DMS153 (cell line): ENCODE measurements at places on chromosomes 7 and 10.

DNA sequence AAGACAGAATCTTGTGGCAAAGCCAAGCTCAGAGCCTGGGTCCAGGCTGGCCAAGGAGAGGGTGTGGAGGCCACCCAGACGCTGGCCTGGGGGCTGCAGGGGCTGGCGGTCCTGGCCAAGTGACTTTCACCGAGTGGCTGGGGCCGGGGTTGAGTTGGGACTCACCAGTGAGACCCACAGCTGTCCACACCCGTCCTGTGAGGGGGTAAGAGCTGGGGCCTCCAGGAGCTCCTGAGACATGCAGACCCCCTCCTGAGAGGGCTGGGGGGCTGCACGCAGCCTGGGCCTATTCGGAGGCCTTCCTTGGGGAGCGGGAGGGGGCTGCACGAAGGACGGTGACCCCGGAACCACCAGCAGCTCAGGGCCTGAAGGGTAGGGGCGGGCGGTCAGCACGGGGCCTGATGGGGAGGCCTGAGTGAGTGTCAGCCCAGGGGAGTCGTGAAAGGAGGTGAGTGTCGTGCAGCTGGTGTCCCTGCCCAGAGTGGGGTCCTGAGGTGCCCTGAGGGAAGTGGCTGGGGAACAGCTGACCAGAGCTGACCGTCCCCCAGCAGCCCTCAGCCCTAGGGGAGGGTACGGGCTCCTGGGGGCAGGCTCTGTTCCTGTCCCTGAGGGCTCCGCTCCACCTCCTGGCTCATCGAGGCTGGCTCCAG is 100.9 kb downstream of the FOXL3 start:
- no peak for DNase-seq

- no peak for DNase-seq
Measured at GRCh38 chr7:156173346-156173745, 361.1 kb upstream of the SHH start.

- no peak for DNase-seq
Measured at GRCh38 chr10:70565556-70566514, 36.7 kb downstream of the PRF1 start.

- no peak for DNase-seq
Measured at GRCh38 chr7:73995330-73995729, 32.6 kb upstream of the ELN start.

- DNase-seq: no peak
Measured at GRCh38 chr7:92478095-92478494, 349 bp upstream of the ERVW-1 start.

- DNase-seq: no peak
Measured at GRCh38 chr7:36083626-36084380, 69.3 kb upstream of the EEPD1 start.

DNA sequence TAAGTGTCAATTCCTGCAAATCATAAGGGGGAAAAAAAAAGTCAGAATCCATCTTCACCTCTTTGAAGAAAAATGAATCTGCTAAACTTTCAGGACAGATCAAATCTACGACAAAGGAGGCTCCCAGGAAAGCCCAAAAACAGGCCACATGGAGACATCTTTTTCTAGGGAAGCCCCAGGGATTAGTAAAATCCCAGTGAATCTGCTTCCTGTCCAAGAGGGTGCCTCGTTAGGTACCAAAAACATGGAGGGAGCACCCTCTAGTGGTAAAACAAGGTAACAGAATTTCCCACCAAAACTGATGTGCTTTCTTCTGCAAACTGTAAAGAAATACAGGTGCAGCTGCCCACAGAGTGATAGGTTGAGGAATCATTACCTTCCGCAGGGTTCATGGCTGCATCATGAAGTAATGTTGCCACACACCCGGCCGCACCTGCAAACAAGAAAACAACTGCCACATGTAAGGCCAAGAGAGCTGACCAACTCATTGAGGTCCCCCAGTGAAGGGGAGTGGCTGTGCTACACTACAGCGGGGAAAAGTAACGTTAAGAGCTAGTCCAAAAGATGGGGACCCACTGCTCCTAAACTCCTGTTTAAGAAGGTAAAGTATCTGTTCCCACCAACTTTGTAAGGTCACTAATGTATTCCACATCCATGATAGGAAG is 7.9 kb downstream of the SLC25A28 start:
- peak; percentile 18 for DNase-seq

- DNase-seq: no peak
Measured at GRCh38 chr7:90842430-90842788, 246.3 kb downstream of the CDK14 start.
